NK-92 treated with Interleukin-12 subunit alpha and Interleukin-12 subunit beta, amount 100 ng/mL, for 24 hours (cell line): ENCODE measurements at places on chromosomes 12 and 14.

GRCh38 chr14:103496776-103497175 lies 25.9 kb downstream of the CKB start:
- no peak for DNase-seq

- DNase-seq: no peak
Observed at GRCh38 chr12:131041216-131041967, 87.7 kb downstream of the ADGRD1 start.

DNA sequence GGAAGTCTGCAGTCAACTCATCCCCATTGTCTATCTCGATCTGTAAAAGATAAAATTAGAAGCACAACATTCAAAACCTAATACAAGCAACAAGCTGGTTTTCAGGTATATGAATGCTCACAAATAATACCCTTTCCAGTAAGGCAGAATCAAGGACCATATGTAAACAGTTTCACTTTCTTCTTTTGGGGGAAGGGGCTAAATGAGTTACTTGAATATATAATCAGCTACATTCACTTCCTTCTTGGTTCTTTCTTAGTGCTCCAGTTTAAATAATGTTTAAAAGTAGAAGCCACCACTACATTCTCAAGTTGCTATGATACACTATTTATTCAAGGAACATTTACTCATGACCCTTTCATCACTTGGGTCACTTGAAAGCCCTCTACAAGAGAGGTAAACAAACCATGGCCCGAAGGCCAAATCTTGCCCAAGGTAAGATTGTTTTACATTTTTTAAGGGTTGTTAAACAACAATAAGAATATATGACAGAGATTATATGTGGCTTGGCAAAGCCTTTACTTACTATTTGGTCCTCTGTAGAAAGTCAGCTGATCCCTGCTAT lies 10.3 kb downstream of the TWF1 start:
- DNase-seq: no peak

- DNase-seq: no peak
Observed at GRCh38 chr12:19373586-19373985, 65.7 kb upstream of the AEBP2 start.

GRCh38 chr12:15544589-15544988 lies 222.3 kb downstream of the PTPRO start:
- no peak for DNase-seq

GRCh38 chr12:93593843-93594242 lies 21.4 kb downstream of the SOCS2 start:
- DNase-seq: no peak

DNA sequence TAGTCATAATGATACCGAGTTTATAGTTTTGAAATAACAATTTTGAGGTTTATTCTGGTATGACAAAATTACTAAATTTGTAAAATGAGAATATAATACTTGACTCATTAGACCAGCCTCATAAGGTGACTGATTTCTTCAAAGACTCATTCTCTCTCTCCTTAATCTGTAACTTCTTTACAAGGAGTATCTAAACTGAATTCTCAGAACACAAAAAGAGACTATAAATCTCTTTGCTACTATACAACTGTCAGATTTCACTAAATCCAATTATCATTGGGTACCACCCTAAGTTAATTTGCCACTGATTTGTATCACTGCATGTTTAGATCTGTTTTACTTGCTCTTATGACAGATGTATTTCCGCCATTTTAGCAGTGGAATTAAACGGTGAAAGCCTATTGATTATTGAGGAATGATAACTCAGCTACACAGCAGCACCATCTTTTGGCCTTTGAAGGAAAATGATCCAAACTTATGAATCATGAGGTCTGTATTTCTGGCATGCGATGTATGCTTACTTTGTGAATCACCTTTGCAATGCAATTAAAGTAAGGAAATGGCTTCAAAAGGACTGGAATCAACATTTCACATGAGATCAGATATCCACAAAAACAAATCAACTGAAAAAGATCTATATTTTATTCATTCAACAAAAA lies 161.2 kb downstream of the RERGL start:
- DNase-seq: no peak

GRCh38 chr14:69242311-69243224 lies 17.4 kb upstream of the GALNT16 start:
- DNase-seq: peak; percentile 8

GRCh38 chr14:35155962-35156361 lies 33.6 kb downstream of the PRORP start:
- DNase-seq: no peak

- DNase-seq: no peak
Observed at GRCh38 chr14:25046301-25046943, 3.5 kb downstream of the STXBP6 start.

DNA sequence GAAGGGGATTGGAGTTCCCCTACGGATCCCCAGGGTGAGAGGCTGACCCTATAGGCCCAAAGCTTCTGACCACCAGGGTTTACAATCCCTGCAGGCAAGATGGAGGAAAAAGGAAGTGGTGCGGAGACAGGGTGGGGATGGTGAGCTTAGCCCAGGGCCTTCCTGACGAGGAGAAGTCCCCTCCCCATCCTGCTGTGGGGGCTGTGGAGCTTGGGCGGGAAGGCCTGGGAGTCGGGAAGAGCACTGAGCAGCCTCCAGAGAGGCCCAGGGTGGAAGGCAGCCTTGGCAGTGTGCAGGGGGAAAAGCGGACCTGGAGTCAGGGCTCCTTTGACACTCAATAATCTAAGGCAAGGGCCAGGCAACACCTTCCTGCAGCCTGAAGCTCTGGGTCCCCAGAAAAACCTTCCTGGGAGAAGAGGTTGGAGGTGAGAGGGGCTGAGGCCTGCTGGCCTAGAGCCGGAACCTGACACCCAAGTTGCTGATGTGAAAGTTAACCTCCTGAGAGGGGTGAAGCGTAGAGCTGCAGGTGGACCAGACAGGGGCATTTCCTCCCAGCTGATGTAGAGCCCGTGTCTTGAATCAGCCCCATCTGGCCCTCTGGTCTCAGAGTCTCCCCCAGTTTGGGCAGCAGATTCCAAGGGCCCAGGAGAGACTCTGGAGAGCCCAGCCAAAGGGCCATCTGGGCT lies 6.0 kb downstream of the HDAC7 start:
- peak; percentile 37 for DNase-seq

- DNase-seq: no peak
Observed at GRCh38 chr14:68140076-68140741, 320.6 kb downstream of the RAD51B start.

DNA sequence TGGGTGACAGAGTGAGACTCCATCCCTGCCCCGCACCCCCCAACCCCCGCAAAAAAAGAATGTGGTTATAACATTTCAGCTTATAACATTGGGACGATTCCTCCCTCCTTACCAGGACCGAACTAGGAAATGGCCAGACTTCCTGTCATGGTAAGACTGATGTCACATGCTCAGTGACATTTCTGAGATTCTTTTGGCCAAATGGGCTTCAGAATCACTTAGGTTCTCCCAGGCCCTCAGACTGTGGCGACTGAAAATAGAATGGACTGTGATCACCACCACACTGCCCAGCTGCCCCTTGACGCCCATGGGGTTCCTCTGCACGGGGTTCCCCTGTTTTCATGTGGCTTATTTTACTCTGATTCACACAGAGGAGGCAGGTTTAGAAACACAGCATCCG lies 115.0 kb upstream of the EVL start:
- DNase-seq: no peak

DNA sequence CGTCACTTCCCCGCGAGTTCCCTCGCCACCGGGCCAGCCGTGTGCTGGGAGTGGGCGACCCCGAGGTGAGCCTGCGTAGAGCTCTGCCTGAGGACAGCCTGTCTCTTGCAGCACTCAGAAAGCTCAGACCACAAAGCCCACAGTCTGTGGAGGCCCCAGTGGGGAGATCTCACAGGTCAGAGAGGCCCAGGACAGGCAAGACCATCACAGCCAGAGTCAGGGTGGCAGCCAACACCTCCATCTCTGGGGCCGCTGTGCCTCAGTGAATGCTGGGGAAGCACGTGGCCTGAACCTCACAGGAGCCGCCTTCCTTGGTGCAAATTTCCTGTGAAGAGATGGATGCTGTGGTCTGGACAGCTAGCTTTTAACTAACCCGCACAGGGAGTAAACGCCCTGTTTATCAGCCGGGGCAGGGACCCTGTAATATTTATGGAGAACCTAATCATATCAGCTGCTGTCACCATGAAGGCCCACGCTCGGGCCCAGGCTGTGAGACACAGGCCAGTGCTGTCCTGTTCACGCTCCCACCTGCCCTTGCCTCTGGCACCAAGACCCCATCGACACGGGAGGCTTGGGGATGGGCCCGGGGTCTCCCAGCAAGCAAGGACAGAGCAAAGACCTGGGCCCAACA lies 56.9 kb downstream of the CDC42BPB start:
- DNase-seq: no peak

GRCh38 chr12:69329669-69330428 lies 18.3 kb upstream of the LYZ start:
- DNase-seq: no peak

DNA sequence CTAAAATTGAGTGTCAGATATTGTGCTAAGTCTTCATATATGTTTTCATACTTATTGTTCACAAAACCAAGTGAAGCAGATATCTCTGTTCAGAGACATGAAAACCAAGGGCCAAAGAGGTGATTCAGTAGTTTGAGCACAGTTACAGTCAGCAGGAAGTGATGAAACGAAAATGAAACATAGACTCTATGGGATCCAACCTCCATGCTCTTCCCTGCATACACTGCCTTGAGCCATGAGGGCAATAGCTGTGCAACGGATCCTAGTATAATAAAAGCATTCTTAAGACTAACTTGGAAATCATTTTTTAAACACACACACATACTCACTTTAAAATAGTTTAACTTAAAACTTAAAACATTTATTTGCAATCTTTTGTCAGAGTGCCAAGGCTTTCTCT lies 27.9 kb downstream of the ESR2 start:
- DNase-seq: no peak

DNA sequence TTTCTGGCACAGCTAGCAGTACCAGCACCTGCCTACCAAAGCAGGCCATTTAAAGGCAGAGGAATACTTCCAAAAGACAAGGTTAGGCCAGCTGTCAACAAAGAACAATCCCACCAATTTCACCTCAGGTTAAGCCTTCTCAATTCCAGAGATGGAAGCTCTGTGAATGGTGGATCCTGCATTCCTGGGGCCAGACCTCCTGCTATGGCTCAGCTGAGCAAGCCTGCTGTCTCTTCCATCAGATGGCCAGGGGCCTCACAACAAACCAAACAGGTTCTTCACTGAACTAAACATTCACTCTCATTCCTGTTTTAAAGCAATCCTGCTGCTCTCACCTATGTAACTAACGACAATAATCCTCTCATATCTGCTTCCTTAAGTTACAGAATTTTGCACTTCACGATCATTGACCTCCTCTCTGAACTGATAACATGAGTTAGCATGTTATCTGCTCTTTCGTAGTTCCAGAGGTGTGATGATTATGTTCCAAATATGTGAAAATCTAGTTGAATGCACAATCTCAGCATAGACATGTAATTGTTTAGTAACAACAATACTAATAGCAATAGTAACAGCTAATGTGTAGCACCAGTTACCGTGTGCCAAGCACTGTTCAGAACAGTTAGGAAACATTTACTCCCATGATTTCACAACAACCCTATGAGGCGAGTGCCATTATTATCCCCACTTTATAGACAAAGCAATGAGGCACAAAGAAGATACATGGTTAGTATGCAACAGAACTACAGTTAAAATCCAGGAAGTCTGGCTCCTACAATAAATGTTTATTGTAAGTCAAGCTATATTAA lies 73.2 kb downstream of the SLC2A13 start:
- DNase-seq: no peak

- DNase-seq: no peak
Observed at GRCh38 chr14:74350211-74350927, 2.1 kb downstream of the VRTN start.

DNA sequence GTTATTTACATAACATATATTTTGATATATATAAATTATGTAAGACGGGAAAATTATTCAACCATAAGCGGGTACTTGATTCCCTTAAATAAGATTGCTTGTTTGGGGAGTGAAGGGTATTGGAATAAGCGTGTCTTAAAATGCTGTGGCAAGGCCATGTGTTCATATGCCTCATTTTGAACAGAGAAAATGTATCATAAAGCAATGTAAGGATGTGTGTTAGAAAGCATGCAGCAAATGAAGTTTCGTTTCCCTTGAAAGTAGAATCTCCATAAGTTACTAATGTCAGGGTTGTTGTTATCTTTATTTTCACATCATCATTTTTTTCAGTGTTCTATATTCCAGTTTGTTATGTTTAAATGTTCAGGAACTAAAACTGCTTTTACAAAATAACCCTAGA lies 465.6 kb downstream of the FOXG1 start:
- no peak for DNase-seq

DNA sequence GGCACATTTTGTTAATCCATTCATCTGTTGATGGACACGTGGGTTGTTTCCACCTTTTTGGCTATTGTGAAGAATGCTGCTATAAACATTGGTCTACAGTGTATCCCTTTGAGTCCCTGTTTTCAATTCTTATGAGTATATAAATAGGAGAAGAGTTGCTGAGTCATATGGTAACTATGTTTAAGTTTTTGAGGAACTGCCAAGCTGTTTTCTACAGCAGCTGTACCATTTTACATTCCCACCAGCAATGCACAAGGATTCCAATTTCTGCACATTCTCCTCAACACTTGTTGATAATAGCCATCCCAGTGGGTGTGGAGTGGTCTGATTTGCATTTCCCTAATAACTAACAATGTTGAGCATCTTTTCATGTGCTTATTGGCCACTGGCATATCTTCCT lies 6.9 kb upstream of the SVOP start:
- no peak for DNase-seq

GRCh38 chr12:79983986-79984620 lies 49.2 kb upstream of the PPP1R12A start:
- DNase-seq: no peak

GRCh38 chr12:120439646-120440247 lies 1.8 kb downstream of the COX6A1 start:
- DNase-seq: peak; percentile 36

DNA sequence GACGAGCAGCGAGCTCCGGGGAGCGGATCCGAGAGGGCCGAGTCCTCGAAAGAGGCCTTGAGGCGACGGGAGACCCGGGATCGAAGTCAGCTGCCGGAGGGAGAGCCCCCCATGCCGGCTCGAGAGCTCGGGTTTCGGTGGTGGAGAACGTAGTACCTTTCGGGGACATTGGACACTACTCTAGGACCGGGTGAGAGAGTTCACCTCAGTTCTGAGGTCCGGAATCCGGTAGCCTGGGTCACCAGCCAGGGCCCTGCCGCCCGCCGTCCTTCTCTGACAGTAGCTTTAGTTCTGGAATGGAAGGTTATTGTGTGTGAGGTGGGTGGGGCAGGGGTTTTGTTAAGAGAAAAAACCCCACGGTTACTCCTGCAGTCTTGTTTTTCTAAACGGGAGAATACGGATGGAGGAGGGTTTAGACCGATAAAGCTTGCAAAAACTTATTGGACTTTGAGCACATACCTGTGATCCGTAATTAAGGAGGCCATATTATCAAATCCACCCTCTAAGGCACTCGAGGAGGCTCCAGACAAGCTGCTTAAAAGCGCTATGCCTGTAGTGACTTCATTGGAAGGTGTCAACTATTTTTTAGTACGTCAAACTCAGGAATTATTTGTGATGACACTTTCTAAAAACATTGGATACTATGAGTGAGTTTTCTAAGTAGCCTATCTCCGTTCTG lies 765 bp downstream of the SCYL2 start:
- DNase-seq: no peak
